ENCODE measurements at places on chromosomes 1 and 21. TPM values are rescaled to one million over a fixed set of nuclear protein-coding genes. Genes with fewer than 3 reads are reported as not detected.

Gene C1orf21
- 11.3 TPM for total RNA-seq

Gene FAM167B
- total RNA-seq: 3.8 TPM

- DNase-seq: no peak
These were observed 49.6 kb downstream of the RUNX1 start for GRCh38 chr21:34999397-34999941.

GRCh38 chr1:8364528-8365442 is 46.9 kb downstream of the SLC45A1 start:
- no peak for DNase-seq

DNA sequence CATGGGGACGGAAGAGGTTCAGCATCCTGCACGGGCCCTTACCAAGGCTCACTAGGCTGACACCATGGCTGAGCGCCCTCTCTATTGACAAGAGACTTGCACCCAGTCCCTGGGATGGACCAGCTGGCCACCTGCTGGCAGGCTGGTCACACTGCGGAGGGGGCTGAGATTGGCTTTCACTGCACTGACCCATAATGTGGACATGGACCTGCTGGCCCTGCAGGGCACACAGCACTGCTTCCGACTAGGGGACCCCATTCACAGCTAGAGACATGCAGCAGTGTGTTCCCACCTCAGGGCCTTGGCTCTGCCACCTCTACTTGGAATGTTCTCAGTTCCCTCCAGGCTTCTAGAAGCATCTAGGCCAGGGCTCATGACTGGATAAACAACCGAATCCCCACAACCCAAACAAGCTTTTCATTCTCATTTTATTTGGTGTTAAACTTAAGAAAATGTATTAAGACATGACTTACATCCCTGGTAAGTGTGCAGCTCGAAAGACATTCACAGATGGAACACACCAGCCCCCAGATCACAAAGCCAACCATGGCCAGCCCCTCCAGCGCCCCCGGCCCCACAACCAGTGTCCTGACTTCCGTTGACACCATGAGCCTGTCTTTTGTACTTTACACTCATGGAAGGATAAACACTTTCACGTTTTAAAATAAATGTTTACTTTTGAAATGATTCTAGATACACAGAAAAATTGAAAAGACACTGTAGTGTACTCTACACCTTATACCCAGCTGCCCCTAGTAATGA is 9.3 kb upstream of the SRARP start:
- DNase-seq: no peak

GRCh38 chr1:110183642-110184167 is 26.4 kb upstream of the KCNC4 start:
- no peak for DNase-seq

Measured in progenitor cell of endocrine pancreas (in vitro differentiated cells).